ENCODE measurements at places on chromosomes 3 and 15. TPM values are rescaled to one million over a fixed set of nuclear protein-coding genes. Genes with fewer than 3 reads are reported as not detected.
A peak's percentile ranks its signal among the peaks of the same experiment; 100 is the strongest.

The ALPK3 gene
- 5.0 TPM for total RNA-seq

The ADGRG7 gene
- not detected for total RNA-seq

The GPR15 gene
- not detected for total RNA-seq

The SOX14 gene
- total RNA-seq = not detected

The SLC51A gene
- total RNA-seq = 0.66 TPM

The SPTBN5 gene
- 34.5 TPM for total RNA-seq

The GOLGA8G gene
- not detected for total RNA-seq

The TUSC7 gene
- total RNA-seq = not detected

The FAM107A gene
- total RNA-seq = 197 TPM

GRCh38 chr3:186991470-186991869 is 61.1 kb downstream of the ST6GAL1 start:
- H3K4me3 ChIP-seq = no peak overlapping the region
- no peak overlapping the region for H3K27ac ChIP-seq
- no peak for DNase-seq
- no peaks in the 10 kb centered on the region for H3K27me3 ChIP-seq
- H3K4me1 ChIP-seq = no peaks in the 10 kb centered on the region
- peaks cover 6% of the 10 kb centered on the region for H3K36me3 ChIP-seq

DNA sequence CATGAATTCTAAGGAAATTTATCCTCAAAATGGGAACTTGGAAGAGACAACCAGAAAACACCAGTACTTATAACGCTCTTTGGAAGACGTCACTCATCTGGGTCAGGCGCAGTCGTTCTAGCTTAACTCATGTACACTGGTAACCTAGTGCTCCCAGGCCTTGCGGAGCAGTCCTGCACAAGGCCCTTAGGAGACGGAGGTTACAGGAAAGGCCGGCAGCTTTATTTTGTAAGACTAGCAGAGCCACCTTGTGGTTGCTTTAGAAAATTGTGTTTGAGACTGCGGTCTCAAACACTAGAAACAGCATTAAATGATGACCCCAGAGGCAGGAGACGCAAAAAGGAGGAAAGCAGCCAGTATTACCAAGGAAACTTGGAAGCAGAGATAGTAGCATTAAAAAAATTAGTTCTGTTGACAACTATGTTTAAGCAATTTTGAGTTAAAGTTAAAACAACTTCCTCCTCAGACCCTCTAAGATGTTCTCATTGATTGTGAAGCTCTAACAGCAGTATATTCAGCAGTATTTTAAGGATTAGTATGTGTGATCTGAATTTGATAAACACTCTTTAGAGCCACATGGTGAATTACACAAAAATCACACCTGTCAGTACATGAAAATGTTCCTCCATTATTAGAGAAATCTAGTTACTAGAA is 141.9 kb upstream of the C2CD4B start:
- no peaks in the 10 kb centered on the region for H3K4me1 ChIP-seq
- DNase-seq = no peak
- H3K36me3 ChIP-seq = no peaks in the 10 kb centered on the region

- no peaks in the 10 kb centered on the region for H3K4me1 ChIP-seq
- no peak overlapping the region for H3K4me3 ChIP-seq
- H3K36me3 ChIP-seq = no peaks in the 10 kb centered on the region
- H3K27me3 ChIP-seq = no peaks in the 10 kb centered on the region
- DNase-seq = no peak
These were observed 12.9 kb downstream of the NISCH start for GRCh38 chr3:52468336-52468735.

GRCh38 chr3:58274027-58274614 is 31.9 kb upstream of the RPP14 start:
- no peaks in the 10 kb centered on the region for H3K36me3 ChIP-seq
- no peaks in the 10 kb centered on the region for H3K4me1 ChIP-seq
- no peak for DNase-seq
- H3K4me3 ChIP-seq = no peak overlapping the region
- H3K27ac ChIP-seq = no peak overlapping the region
- H3K27me3 ChIP-seq = no peaks in the 10 kb centered on the region

- no peak overlapping the region for H3K27ac ChIP-seq
- H3K4me1 ChIP-seq = no peaks in the 10 kb centered on the region
- no peak overlapping the region for H3K4me3 ChIP-seq
- no peak for DNase-seq
- H3K36me3 ChIP-seq = no peaks in the 10 kb centered on the region
These were observed 56.7 kb downstream of the PAK2 start for GRCh38 chr3:196796317-196796716.

DNA sequence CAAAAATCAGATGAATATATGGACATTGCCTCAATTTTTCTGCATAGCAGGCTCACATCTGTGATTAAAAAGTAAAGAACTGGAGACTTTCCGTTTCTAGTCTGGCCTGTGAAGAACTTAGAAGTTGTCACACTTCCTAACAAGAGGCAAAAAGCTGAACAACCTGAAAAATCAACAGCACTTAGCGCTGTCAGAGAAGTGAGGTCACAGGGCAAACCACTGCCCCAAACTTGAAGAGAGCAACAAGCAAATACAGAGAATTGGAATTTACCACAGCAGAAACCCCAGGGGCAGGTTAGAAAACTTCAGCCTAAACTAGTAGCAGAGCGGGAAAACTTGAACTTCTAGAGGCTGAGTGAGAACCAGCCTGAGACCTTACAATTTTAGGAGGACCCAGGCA is 38.9 kb downstream of the CCDC54 start:
- no peaks in the 10 kb centered on the region for H3K4me1 ChIP-seq
- H3K27ac ChIP-seq = no peak overlapping the region

DNA sequence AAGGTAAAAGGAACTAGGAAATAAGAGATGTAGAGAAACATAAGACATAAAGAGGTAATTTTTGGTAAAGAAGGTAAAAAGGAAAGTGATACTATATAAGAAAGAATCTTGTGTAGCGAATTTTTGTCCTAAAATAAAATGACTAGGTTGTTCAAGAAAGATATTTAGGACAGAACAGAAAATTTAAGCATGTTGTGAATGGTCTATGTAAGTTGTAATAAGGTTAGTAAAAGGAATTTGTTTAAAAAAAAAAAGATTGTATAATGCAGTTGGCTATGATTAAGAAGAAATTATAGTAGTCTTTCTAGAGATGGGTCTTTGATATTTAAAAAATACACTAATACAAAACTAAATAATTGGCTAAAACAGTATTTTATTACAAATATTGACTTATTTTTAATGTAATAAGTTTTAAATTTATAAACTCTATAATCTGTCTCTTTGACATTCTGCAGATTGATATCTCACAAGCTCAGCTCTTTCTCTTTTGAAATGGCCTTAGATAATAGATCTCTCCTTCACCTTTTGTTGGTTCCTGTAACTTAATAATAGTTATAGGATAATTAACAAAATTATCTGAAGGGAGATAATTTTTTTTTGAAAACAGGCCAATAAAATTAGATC is 3.7 kb upstream of the SLC41A3 start:
- H3K36me3 ChIP-seq = peaks cover 3% of the 10 kb centered on the region
- H3K27me3 ChIP-seq = no peaks in the 10 kb centered on the region
- H3K4me1 ChIP-seq = no peaks in the 10 kb centered on the region
- DNase-seq = no peak

DNA sequence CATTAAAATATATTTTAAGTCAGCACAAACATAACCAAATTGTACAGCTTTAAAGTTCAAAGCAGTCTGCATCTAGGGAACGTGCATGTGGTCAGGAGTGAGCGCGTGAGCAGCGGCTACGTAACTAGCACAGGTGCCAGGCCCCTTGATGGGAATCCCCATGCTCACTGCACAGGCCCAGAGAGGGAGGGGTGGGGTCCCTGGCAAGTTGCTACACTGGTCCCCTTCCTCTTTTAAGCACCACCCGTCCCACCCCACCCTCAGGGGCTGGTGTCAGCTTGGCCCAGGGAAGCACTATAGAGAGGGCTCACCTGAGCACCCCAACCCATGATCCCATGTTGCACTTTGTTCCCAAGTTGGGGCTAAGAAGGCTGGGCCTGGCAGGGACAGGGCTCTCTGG is 835 bp upstream of the GMPPB start:
- no peak for DNase-seq
- peak overlapping the region; percentile 96 for H3K27ac ChIP-seq
- no peaks in the 10 kb centered on the region for H3K27me3 ChIP-seq
- no peaks in the 10 kb centered on the region for H3K36me3 ChIP-seq
- peak overlapping the region; percentile 74 for H3K4me3 ChIP-seq

DNA sequence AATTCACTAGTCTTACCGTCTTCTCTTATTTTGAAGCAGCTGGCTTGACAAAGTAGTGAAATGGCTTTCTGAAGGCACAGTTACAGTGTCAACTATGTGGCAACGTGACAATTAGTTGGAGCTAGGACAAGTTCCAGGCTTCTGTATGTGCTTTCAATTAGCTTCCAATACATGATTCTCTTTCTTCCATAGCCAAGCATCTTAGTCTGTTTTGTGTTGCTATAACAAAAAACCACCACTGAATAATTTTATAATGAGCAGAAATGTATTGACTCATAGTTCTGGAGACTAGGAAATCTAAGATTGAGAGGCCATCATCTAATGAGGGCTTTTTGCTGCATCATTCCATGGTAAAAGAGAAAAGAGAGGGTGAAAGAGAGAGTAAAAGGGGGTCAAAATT is 365.1 kb upstream of the PLSCR5 start:
- no peak overlapping the region for H3K27ac ChIP-seq
- DNase-seq = no peak
- no peaks in the 10 kb centered on the region for H3K36me3 ChIP-seq

DNA sequence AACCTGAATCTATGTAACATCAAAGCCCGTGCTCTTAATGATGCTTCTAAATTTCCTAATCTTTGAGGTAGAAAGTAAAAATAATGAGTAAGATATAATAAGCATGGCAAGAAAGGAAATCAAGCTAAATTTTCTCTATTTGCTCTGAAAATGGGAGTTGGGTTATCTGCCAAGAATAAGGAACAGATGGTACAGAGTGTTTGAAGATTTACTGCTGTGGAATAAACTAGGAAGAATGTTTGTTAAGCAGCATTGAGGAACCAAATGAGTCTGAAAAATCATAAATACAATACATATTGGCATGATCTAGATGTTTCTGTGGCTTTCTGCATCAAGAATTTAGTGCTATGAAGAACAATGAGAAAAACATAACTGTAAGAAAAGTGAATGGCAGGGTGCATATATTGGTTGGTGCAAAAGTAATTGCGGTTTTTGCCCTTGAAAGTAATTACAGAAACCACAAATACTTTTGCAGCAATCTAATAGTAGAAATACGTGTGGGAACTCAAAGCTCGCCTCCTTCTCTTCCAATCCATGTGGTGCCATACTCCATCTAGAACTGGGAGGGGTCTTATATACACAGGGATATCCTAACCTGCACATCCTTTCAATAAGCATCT is 87.6 kb downstream of the SUCNR1 start:
- H3K36me3 ChIP-seq = no peaks in the 10 kb centered on the region
- no peaks in the 10 kb centered on the region for H3K27me3 ChIP-seq
- H3K4me3 ChIP-seq = no peak overlapping the region

GRCh38 chr3:41007399-41007798 is 191.9 kb upstream of the CTNNB1 start:
- H3K36me3 ChIP-seq = no peaks in the 10 kb centered on the region
- no peak overlapping the region for H3K4me3 ChIP-seq
- H3K27ac ChIP-seq = no peak overlapping the region
- no peaks in the 10 kb centered on the region for H3K4me1 ChIP-seq

DNA sequence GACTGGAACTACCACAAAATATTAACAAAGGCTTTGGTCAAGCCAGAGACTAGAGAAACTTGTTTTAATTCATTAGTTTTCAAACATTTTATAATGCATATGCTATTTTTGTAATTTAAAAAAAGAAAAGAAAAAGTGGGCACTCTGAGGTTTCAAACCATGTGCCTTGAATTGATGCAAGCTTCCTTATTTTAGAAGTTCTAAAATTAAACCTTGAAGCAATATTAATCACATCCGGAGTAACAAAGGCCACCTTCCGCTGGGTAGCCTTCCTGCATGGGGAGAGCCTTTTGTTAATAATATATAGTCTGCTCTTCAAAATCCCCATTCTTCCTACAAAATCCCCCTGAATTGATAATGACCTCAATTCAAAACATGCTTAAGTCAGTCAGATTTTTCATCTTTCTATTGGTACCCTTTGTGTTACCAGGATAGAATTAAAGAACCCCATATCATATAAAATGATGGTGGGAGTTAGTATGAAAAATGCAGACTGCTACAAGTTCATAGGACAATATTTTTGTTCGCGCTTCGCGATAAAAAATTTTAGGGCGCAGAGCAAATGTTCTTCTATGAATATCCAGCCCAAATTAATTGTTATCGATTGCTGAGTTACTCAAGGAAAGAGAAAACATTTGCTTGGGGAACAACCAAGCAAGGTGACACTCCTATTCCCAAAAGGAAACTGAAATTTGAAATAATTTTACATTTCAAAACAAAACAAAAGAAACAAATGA is 30.6 kb downstream of the LDHAL6B start:
- no peak overlapping the region for H3K4me3 ChIP-seq
- no peak overlapping the region for H3K27ac ChIP-seq
- DNase-seq = no peak
- H3K4me1 ChIP-seq = no peaks in the 10 kb centered on the region

DNA sequence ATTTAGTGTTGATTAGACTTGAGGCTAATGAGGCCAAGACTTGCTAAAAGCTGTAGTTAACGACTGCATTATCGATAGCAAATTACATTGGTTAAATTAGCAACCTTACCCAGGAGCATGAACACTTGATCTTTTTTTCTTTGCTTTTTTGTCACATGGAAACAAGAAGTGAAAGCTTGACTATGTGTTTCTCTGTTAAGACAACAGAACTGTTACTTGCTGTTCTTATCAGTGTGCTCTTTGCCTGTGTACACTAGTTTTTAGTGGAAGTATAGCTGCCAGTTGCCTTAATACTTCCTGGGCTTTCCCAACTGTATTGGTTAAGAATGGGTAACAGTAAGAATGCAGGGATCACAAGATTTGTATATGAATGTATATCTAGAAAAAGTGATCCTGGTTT is 625.5 kb downstream of the NAALADL2 start:
- no peak for DNase-seq
- no peak overlapping the region for H3K4me3 ChIP-seq
- no peaks in the 10 kb centered on the region for H3K36me3 ChIP-seq
- H3K27me3 ChIP-seq = no peaks in the 10 kb centered on the region
- H3K4me1 ChIP-seq = no peaks in the 10 kb centered on the region

- H3K27ac ChIP-seq = no peak overlapping the region
- H3K36me3 ChIP-seq = no peaks in the 10 kb centered on the region
- no peak for DNase-seq
- H3K4me1 ChIP-seq = no peaks in the 10 kb centered on the region
These were observed 534.5 kb upstream of the TBL1XR1 start for GRCh38 chr3:177731644-177732268.

- no peak overlapping the region for H3K27ac ChIP-seq
- no peaks in the 10 kb centered on the region for H3K4me1 ChIP-seq
- no peak for DNase-seq
- H3K4me3 ChIP-seq = no peak overlapping the region
- H3K36me3 ChIP-seq = no peaks in the 10 kb centered on the region
- no peaks in the 10 kb centered on the region for H3K27me3 ChIP-seq
These were observed 81.6 kb downstream of the SSR3 start for GRCh38 chr3:156473341-156473740.

GRCh38 chr3:50164984-50165909 is 10.1 kb downstream of the SEMA3F start:
- no peak overlapping the region for H3K4me3 ChIP-seq
- H3K36me3 ChIP-seq = no peaks in the 10 kb centered on the region
- H3K27ac ChIP-seq = peak overlapping the region; percentile 33

- H3K27ac ChIP-seq = no peak overlapping the region
- H3K27me3 ChIP-seq = no peaks in the 10 kb centered on the region
- no peak overlapping the region for H3K4me3 ChIP-seq
- no peaks in the 10 kb centered on the region for H3K4me1 ChIP-seq
- no peak for DNase-seq
These were observed 209.3 kb upstream of the SATB1 start for GRCh38 chr3:18634461-18634860.

GRCh38 chr15:77986891-77987764 is 90.4 kb downstream of the TBC1D2B start:
- H3K27ac ChIP-seq = no peak overlapping the region
- H3K36me3 ChIP-seq = no peaks in the 10 kb centered on the region
- H3K4me1 ChIP-seq = peaks cover 17% of the 10 kb centered on the region
- no peak for DNase-seq
- H3K4me3 ChIP-seq = no peak overlapping the region

Data from tibial nerve (tissue), 4 donors.